ENCODE measurements at places on chromosomes 3 and 15.

GRCh38 chr3:131453533-131453932, 49.2 kb downstream of the MRPL3 start:
- ATAC-seq: no peak

DNA sequence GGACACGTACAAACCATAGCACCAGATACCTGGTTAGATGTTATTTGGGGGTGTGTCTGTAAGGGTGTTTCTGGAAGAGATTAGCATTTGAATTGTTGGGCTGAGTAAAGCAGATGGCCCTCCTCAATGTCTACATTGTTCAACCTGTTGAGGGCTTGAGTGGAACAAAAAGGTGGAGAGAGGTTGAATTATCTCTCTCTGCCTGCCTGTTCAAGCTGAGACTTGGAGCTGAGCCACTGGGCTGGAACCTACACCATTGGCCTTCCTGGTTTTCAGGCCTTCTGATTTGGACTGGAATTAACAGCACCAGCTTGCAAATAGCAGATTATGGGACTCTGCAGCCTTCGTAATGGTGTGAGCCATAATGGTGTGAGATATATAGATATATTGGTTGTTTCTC, 71.3 kb upstream of the CORO2B start:
- no peak for ATAC-seq

GRCh38 chr3:197828-198491, 1.4 kb downstream of the CHL1 start:
- no peak for ATAC-seq

DNA sequence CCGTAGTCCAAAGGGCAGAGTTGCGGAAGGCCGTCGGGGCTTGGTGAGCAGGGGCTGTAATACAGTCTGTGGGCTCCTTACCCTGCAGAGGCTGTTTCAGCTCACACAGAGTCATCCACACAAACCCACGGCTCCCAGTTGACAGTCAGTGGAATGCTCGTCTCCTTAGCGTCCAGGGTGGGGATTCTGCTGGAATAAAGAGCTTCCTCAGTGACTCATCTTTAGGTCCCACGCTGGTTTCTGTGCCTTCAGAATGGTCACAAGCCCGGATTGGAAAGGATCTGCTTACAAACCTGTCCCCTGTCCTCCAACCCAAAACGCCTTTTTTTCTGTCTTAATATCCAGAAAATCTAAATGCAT, 201.3 kb upstream of the TPM1 start:
- ATAC-seq: no peak

- ATAC-seq: no peak
These were observed 10.1 kb downstream of the CYP1A2 start for GRCh38 chr15:74758736-74759135.

DNA sequence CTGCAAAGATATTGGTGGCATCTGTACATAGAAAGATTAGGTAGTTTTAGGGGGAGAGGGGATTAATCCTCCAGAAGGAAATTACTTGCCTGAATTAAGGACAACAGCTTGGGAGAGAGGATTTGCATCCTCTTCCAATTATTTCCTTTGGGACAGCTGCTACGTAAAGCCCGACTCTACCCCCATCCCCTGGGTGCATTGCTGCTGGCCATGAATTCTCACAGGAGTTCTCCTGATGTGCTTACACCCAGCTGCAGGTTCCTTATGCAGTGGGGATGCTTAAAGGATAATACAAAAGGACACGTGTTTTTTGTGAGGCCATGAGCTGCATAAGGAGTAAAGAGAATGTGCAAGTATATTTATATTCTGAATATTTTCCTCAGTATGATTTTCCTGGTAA, 132.3 kb downstream of the VPS8 start:
- no peak for ATAC-seq

- no peak for ATAC-seq
These were observed 4.4 kb downstream of the SCN5A start for GRCh38 chr3:38645076-38645475.

DNA sequence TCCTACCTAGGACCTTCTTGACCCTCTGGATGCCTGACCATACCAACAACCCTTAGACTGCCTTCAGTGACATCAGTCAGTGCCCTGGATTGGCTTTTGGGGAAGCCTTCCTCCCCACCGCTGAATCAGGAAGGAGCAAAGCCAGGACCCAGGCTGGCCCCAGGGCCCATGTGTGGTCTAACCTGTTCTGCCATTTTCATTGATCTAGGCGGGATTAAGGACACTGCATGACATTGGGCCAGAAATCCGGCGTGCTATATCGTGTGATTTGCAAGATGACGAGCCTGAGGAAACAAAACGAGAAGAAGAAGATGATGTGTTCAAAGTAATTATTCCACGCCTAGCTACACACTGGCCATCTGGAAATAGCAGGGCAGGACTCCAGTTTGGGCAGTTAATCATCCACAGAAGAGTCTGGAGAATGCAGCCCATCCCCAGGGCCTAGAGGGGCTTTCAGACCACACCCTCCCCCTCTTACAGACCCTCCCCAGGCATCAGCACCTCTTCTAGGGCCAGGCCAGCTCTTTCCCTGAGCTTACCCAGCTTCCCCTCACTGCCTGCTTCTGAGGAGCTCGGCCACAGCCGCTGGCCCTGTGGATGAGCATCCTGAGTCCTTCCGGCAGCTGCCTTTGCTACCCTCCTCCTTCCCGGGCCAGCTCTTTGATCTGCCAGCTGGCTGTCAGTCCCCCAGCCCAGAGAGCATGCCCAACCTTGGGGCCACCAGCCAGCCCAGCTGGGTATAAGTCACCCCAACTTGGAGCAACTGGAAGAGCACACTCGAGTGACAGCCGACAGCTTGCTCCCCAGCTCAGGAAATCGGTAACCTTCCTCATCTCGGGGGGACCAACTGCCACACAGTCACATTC, 45.9 kb downstream of the CHDH start:
- ATAC-seq: peak; percentile 16

DNA sequence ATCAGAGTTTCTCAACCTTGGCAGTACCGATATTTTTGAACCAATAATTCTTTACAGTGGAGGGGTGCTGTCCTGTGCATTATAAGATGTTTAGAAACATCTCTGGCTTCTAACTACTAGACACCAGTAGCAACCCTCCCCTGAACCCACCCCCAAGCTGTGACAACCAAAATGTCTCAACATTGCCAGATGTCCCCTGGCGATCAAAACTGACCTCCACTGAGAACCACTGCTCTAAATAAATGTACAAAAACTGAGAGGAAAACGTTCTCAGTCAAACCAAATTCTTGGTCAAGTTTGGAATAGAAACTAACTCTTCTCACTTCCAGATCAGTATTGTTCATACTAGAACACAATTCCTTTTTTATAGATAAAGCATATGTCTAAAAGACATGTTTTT, 58.5 kb downstream of the GPR160 start:
- ATAC-seq: no peak

DNA sequence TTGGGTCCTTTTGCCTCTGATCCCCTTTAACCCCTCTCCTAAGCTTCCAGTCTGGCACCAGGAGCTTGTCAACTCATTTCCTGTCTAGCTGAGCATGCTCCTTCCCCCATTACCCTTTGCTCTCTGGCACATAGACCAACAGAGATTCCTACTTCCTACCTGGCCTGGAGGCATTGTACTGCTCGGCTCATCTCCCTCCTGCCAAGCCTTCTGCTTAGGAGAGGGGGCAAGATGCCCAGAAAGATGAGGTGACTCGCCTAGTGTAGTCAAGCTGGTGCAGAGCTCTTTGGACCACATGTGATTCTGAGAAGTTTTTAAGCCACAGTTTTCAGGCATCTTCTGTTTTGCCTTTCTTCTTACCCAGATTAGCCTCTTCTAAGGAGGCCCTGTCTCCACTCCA, 95.4 kb downstream of the ZNF621 start:
- no peak for ATAC-seq
